Activated CD4-positive, alpha-beta T cell treated with anti-CD3 and anti-CD28 coated beads for 36 hours (primary cell): ENCODE measurements at places on chromosomes 11 and 22.

DNA sequence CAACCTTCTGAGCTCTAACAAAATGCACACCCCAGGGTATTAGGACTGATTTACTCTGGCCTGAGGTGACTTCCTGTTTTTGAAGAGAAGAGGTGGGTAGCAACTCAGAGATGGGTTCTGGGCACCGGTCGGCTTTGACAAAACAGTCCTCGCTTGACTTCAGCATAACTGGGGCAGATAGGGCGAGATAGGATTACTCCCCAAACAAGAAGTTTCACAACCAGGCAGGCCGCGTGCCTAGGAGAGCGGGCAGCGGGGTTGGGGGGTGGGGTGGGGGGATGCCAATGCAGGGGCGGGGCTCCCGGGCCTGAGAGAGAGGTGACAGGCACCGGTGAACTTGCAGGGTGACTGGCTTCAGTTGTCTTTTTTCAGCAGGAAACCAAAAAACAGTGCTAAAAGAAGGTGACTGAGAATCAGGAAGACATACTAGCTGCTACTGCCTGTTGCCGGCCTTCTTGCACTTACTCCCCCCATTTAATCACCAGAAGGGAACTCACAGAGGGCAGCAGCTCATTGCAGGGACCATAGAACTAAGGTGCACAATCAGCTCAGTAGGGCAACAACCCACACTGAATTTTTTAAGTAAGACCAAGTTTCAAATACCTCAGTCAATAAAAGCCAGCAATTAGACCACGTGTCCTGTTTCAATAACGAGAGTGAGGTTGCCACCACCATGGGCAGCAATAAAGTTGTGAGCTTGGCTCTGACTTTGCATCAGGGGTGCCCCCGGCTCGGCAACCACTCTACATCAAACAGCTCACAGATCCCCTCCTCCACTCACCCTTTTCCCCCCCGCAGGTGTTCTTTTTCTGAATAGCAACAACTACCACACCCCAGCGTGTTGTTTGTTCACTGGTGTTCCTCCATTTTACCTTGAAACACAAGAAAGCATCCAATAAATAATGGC, 37.2 kb upstream of the ETS1 start:
- DNase-seq, result peak; percentile 70

- DNase-seq, result no peak
Observed at GRCh38 chr11:69250186-69251056, 43.5 kb upstream of the MYEOV start.

DNA sequence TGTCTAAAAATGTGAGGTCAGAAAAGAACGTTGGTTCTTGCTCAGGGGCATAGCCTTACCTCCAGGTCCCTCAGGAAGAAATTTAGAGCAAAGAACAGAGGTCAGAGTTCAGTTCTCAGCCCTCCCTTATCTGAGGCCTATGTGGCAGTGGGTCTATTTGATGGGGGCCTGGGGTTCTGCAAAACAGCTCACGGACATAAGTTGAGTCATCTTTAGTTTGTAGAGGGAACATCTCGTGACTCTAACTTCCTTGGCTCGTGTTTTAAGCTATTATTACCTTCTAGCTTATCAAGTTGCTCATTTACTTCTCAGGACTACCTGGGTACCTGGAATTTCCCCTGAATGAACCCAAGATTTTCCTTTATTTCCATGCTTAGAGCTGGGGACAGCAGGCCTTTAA, 91.3 kb upstream of the AMOTL1 start:
- DNase-seq, result no peak

- DNase-seq, result no peak
Observed at GRCh38 chr11:63785823-63786222, 17.2 kb upstream of the ZFTA start.

DNA sequence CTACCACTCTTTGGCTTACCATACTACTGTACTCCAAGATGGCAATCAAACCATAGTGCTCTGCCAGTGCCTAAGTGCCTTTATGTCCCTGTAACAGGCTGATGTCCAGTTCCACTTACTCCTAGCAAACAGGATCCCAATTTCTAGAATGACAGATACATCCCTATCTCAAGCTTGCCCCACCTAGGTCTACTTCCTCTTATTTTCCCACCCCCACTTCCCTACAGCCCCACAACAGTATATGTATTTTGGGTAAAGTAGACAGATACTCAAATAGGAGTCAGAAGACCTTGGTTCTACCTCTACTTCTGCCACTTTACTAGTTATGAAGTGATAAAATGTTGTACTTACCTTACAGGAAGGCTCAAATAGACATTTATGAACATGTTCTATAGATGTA, 24.1 kb downstream of the SIK3 start:
- DNase-seq, result no peak

- DNase-seq, result no peak
Observed at GRCh38 chr22:45429981-45430775, 16.7 kb downstream of the RIBC2 start.

DNA sequence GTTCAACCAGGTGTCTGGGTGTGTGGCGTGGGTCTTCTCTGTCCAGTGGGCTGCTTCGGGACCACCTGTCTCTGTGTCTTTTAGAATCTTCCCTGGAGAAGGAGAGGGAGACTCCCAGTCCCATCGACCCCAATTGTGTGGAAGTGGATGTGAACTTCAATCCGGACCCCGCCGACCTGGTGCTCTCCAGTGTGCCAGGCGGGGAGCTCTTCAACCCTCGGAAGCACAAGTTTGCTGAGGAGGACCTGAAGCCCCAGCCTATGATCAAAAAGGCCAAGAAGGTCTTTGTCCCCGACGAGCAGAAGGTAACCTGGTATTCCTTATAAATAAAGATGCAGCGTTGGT, 12.2 kb downstream of the TEF start:
- DNase-seq, result no peak
